ENCODE measurements at places on chromosomes 16 and 17.

GRCh38 chr16:73013974-73014373 is 34.0 kb downstream of the ZFHX3 start:
- no peak for DNase-seq

GRCh38 chr17:39777534-39778365 is 40.0 kb downstream of the GRB7 start:
- no peak for DNase-seq

- no peak for DNase-seq
These were observed 34.0 kb downstream of the UBE2G1 start for GRCh38 chr17:4332296-4332970.

GRCh38 chr16:81632392-81633146 is 146.5 kb upstream of the PLCG2 start:
- DNase-seq: no peak

GRCh38 chr17:332558-333322 is 19.9 kb downstream of the RPH3AL start:
- DNase-seq: no peak

GRCh38 chr16:80862160-80862705 is 57.8 kb upstream of the CDYL2 start:
- DNase-seq: no peak
